ENCODE measurements at places on chromosomes 2 and 18. TPM values are rescaled to one million over a fixed set of nuclear protein-coding genes. Genes with fewer than 3 reads are reported as not detected.

The SIX3 gene
- total RNA-seq, result not detected

The TBR1 gene
- total RNA-seq, result under 0.01 TPM

The GLI2 gene
- 2.4 TPM for total RNA-seq

The TP53I3 gene
- total RNA-seq, result 85.2 TPM

The EGR4 gene
- not detected for total RNA-seq

The SDC1 gene
- 757 TPM for total RNA-seq

The FHOD3 gene
- 3.1 TPM for total RNA-seq

The MYO3B gene
- total RNA-seq, result 0.18 TPM

The GCG gene
- not detected for total RNA-seq

- no peak for DNase-seq
Observed at GRCh38 chr2:17587469-17587868, 47.0 kb downstream of the VSNL1 start.

GRCh38 chr2:144358979-144359541, 160.9 kb downstream of the ZEB2 start:
- no peak for DNase-seq

DNA sequence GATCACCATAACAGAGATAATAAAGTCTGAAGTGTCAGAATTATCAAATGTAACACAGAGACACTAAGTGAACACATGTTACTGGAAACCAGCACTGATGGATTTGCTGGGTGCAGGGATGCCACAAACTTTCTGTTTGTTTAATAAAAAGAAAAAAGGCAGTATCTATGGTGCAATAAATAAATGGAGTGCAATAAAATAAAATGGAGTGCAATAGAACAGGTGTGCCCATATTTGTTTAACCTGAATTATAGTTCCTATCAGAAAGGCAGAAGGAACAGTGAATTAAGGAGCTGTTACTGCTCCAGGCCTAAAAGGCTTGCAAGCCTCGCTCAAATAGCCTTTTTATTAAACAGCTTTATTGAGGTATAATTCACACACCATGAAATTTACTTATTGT, 81.0 kb upstream of the KIDINS220 start:
- DNase-seq, result no peak

DNA sequence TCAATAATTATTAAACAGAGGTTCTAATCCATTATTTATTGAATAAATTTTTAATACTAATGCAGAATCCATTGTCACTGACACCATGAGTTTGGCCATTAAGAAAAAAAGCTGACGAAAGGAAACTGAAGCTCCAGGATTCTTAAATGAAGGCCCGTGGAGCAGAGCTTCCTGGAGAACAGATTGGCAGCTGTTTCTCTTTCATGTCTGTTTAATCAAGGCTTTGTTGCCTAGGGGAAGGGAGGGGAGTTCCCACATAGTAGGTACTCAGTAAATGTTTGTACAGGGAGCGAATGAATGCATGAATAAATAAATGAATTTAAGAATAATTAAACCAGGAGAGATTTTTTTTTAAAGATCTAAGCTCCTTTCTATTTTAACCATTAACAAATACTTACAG, 315.1 kb upstream of the KLHL29 start:
- no peak for DNase-seq

DNA sequence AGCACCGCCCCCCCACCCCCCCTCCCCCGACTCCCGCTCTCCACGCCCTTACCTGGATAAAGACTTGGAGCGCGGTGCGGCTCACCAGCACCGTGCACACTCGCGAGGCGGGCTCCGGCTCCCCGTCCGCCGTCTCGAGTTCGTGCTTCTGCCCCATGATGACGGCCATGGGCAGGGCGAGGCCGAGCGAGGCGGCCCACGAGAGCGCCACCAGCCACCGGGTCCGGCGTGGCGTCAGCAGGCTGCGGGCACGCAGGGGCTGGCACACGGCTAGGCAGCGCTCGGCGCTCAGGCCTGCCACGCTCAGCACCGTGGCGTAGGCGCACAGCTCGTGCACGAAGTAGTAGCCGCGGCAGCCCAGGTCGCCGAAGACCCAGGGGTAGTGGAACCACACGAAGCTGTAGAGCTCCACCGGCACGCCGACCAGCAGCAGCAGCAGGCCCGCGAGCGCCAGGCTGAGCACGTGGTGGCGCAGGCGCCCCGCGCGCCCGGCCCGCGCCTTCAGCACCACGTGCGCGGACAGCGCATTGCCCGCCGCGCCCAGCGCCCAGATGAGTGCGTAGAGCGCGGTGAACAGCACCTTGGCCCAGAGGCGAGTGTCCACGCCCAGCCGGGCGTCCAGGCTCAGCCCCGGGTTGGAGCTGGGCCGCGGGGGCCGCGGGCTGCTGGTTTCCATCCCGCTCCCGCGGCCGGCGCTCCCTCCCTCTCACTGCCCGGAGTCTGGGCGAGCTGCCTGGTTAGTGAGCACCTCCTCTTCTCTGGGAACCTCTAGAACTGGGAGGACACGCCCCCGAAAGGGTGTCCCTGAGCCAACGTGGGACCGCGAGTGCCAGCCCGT, at the start of gene NTSR2:
Gene NTSR2 (minus strand): TSS at position 742 of the 838 bp plus-strand sequence. CDS start 66 bp downstream, at position 676.
- DNase-seq, result no peak

GRCh38 chr2:203811491-203812221, 55.9 kb upstream of the CTLA4 start:
- peak; percentile 11 for DNase-seq

DNA sequence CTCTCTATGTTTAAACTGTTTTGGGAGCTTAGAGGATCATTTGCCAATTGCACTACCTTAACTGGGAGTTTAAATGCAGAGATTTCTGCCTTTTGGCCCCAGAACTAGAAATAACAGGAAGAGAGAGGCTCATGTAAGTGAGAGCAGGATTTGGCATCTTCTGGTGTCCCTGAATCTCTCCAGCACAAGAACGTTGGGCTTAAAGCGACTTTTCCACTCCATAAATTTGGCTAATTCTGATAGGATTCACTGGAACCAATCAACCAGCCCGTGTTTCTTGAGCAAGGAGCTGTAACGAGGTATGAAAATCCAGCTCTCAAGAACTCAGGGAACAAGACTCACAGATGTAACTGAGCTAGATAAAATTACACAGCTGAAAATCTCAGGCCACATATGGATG, 181.0 kb downstream of the C1D start:
- no peak for DNase-seq

GRCh38 chr2:128292599-128293425, 25.9 kb downstream of the HS6ST1 start:
- DNase-seq, result no peak

- no peak for DNase-seq
Observed at GRCh38 chr18:68623342-68623741, 91.6 kb downstream of the TMX3 start.

DNA sequence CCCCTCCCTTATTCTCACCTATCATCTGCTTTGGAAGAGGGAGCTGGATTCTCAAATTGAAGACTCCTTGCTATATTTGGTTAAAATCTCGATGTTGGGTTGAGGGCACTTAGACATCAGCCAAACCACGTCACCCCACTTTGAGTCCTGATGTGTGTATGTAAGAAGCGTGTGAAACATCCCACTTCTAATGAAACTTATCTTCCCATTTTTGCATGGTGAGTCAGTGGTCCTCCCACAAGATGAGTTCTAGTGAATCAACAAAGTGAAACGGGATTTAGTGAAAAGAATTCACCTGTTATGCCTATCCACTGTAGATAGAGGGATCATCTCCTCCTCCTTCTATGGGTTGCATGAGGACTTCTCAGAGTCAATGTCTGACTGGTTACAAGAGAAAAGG, 51.4 kb upstream of the SPRED2 start:
- no peak for DNase-seq

- DNase-seq, result no peak
Observed at GRCh38 chr2:203225423-203226039, 13.3 kb upstream of the CYP20A1 start.

DNA sequence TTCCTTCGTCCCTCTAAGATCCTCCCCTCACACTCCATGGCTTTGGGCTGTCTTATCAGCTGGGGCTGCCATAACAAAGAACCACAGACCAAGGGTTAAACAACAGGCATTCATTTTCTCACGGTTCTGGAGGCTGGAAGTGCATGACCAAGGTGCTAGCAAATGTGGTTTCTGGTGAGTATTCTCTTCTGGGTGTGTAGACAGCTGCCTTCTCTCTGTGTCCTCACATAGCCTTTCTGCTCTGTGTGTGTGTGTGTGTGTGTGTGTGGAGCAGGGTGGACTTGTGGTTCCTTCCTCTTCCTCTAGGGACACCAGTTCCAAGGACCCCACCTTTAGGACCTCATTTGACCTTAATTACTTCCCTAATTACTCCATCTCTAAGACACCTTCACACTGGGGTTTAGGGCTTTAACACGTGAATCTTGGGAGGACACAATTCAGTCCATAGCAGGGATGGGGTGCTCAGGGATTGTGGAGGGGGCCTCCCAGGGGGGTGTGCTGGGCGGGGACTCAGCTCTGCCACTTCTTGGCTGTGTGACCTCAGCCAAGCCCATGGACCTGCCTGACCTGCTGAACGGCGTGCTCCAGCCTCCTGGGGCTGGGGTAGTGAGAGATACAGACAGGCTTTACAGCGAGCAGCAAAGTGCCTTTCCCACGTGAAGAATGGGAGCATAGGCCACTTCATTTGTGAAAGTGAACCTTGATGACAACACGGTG, 38.0 kb downstream of the ACKR3 start:
- no peak for DNase-seq

DNA sequence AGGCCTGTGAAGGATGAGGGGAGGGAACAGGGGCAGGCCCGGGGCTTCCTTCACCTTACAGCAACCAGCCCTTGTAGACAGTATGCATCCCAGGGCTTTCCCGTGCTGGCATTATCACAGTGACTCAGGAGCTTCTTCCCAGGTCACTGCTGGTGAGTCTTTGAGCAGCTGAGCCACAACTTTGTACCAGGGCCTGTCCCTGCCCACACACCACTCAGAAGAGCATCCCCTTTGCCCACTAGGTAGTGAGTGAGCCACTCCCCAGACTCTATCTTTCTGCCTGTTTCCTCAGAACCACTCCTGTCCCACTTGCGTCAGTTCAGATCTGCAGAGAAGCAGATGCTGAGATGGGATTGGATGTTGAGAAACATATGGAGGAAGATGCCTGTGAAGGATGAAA, 69.6 kb upstream of the ALPP start:
- DNase-seq, result no peak

GRCh38 chr2:70203086-70203485, 12.3 kb upstream of the C2orf42 start:
- no peak for DNase-seq

DNA sequence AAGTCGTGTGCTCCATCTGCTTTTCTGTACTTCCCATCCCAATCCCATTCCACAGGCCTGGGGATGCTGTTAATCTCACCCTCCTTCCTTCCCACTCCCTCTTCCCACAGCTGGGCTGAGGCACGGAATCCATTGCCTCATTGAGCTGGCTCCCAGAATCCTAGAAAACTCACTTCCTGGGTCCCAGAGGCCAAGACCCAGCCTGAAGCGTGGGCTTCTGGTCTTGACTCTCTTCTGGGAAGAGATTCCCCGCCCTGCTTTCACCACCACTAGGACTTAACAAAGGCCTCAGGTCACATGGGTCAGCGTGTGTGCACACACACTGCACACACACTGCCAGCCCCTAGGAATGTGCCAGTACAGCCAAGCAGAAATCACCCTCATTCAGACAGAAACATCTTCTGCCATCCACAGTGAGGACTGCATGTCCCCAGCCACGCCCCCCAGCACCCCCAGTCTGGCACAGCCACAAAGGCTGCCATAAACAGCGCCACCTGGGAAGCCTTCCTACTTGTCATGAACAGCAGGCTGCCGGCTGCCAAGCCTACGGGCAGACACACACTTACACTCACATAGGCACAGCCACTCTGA, 165.8 kb downstream of the TNS1 start:
- DNase-seq, result no peak

GRCh38 chr2:238061315-238062202, 758 bp downstream of the SCLY start:
- no peak for DNase-seq

DNA sequence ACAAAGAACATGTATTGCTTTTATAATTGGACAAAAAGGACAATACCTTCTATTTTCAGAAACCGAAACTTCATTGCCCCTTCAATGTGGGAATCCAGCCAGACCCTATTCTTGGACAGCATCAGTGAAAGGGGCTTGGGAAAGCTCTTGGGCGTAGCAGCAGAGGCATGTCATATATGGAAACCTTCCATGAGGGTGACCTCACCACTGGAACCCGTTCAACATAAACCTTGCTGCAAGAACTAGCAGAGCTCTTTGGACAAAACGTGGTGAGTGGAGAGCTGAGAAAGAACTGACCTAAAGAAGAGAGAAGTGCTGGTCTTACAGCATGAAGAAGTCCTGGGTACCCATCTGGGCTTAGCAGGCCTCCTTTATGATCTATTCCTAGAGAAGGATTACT, 22.7 kb upstream of the ACTG2 start:
- DNase-seq, result no peak

DNA sequence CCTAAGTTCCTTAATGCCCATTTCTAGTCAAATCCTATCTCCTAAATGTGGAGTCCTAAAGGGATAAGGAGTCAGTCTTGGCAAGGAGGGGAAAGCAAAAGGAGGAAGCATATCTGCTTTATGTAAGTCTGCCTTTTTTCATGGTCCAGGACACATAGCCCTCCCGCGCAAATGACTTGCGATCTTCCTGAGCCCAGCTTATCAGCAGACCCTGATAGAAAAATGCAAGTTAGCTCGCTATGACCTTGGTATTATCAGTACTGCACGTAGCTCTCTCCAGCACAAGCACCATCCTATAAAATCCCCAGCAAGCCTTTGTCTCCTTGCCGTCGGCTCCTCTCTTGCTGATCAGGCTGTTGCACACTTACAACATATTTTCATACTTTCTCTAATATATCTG, 281.4 kb upstream of the KCNH7 start:
- no peak for DNase-seq

GRCh38 chr2:172000696-172001361, 1.1 kb downstream of the METAP1D start:
- DNase-seq, result no peak

GRCh38 chr2:177322801-177323261, 58.3 kb upstream of the NFE2L2 start:
- DNase-seq, result no peak

GRCh38 chr18:37282386-37283037, 283.1 kb downstream of the CELF4 start:
- DNase-seq, result no peak

- no peak for DNase-seq
Observed at GRCh38 chr2:150346806-150347205, 140.7 kb downstream of the RND3 start.

DNA sequence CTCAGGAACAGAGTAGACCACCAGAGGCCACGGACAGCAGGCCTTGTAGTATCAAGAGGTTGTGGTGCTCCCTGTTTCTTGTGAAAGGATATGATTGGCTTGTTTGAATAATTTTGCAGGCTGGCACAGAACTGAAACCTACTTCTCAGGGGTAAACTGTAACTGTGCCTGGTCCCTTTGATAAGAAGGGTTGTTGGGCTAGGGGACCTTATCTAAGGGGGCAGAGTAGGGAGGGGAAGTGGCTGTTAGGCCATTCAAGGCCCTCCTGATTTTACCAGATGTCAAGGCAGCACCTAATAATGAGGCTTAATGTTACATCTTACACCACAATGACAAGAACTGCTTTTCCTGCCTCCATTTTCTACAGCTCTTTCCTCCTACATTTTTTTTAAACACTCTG, 45.6 kb downstream of the GPR39 start:
- DNase-seq, result no peak

Measured in esophagus squamous epithelium (tissue), 5 donors.